Activated T-cell treated with anti-CD3 and anti-CD28 coated beads, Interleukin-2, amount 50 U/mL, for 48 hours (primary cell): ENCODE measurements at places on chromosomes 1 and 21.
A peak's percentile ranks its signal among the peaks of the same experiment; 100 is the strongest.

GRCh38 chr1:54559111-54559548 is 11.1 kb downstream of the ACOT11 start:
- DNase-seq = no peak

DNA sequence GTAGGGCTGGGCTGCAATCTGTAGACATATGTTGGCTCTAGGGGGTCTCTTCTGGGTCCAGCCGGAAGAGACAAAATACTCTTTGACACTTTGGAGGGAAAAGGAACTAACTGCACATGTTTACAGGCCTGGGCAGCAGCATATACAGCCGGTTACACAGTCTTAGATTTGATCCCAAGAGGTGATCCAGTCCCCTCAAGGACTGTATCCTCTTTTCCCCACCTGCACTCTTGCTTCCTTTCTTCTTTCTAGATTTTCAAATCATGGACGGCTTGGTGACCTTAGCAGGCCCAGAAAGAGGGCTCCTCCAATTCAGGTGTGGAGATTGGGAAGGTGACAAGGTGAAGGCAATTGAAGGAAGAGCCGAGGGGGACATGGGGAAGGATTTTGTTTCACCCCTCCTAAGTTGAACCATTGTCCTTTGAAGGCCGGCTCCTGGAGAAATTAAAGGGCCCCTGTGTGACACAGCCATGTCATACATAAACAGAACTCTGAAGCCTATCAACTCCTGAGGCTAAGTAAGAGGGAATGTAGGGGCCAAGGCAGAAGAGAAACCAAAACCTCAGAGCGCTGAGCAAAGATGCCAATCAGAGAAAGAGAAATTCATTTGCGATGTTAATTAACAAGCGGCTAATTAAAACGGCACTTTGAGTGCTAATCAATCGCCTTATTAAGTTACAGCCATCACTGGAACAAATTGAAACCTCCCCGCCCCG is 5.9 kb upstream of the BARHL2 start:
- no peak for DNase-seq

- no peak for DNase-seq
Measured at GRCh38 chr1:65247419-65248359, 61.7 kb upstream of the DNAJC6 start.

DNA sequence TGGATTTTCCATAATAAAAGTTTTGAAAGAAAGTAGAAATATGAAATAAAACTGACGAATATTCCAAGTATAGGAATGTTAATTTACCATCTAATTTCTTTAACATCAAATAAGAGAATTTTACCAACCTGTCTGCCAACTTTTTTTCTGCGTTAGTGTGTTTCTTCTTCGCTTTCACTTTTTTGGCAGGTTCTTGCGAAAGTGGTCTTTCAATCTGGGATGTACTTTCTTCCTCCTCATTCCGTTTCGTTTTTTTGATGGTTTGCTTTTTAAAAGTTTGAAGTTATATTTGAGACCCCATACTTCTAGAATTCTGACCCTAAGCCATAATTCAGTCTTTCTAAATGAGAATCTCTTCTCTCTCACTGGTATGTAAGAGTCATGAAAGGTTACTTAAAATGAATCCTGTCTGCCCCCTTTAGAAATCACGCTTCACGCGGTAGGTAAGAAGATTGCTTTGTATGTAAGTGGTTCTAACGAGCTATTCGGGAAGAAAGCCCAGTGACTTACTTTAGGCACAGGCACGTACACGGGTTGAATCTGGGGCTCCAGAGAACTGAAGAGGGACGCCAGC is 580 bp downstream of the RBM34 start:
- no peak for DNase-seq

DNA sequence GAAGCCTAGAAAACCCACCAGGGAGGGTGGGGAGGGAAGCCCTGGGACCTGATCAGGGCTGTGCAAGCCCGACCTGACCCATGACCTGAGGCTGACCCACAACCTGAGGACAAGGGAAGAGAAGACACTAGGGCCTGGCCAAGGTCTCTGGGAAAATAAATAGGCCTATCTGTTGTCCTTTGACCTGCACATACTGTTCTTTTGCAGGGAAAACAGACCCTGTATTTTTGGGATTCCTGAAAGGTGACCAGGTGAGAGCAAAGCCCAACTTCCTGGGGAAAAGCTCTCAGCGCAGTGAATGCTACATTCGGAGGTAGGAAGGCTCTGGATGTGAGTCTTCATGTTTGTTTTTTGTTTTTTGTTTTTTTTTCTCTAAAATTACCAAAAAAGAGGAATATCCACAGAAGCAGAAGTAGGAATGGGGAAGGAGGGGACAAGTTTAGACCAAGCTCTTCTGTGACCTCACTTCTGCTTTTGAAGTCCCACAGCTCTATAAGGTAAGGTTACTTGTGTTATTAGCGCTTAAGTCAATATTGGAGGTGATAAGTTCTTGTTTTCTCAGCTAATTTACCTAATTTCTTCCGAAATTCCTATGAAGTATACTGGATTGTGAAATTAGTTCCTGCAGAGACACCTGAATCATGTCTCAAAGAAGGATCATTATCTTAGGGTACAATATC is 26.2 kb upstream of the LYST start:
- DNase-seq = no peak

GRCh38 chr21:46096596-46097335 is 1.1 kb upstream of the COL6A2 start:
- peak; percentile 18 for DNase-seq

- peak; percentile 72 for DNase-seq
Measured at GRCh38 chr1:145891587-145892485, 6.2 kb upstream of the ANKRD35 start.

GRCh38 chr1:115115521-115116161 is 26.3 kb upstream of the TSPAN2 start:
- DNase-seq = no peak

DNA sequence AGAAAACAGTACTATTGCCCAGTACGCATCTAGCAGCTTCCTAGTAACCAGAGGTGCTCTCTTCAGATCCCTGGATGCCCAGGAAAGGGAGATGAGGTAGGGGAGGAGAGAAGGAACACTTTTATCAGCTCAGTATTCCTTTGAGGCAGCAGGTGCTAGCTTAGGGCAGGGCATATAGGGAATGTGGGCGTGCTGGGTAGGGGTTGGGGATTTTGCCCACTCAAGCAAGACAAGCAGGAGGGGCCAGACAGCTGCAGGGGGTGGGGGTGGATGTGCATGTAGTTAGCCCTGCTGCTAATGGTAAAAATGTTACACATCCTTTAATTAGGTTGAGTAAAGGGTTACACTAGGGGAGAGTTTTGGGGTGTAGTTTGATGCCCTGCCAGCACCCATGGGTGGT is 18.1 kb upstream of the AVPR1B start:
- DNase-seq = no peak

DNA sequence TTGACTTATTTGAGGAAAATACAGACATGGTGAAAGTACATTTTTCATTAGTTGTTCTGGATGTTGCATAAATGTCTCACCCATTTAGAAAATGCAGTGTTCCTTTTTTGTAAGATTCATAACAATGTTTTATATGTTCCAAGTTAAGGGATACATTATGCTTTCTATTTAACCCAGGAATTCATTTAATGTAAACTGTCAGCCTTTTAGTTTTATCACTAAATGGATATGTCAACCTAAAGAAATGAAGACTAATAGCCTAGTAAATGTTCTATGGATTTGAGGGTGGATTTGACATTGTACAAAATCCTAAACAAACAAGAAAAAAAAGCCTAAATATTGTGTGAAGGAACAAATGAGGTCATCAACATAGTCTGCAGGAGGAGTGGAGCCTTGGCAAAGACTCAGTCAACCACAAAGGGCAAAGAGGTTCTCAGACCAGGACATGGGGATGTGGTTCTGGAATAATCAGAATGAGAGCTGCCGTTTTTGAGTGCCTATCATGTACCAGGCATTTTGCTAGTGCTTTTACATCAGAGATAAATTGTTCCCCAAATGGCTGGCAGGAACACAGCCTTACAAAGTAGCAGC is 8.8 kb upstream of the INSL5 start:
- DNase-seq = no peak

DNA sequence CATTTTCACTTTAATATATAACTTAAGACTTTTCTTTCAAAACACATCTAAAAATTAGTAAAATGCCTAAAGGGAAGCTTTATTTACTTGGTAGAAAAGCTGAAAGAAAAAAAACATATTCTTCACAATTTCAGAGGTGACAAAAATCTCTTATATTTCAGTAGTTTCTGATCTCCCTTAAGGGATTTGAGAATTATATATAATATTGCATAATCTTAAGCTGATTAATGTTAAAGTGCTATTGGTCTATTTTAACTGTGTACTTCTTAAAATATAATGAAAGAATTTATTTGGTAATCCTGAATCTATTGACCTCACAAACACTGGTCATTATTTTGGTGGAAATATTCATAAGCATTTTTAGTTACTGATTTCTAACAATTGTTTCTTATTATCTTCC is 1.2 kb upstream of the VPS45 start:
- no peak for DNase-seq

DNA sequence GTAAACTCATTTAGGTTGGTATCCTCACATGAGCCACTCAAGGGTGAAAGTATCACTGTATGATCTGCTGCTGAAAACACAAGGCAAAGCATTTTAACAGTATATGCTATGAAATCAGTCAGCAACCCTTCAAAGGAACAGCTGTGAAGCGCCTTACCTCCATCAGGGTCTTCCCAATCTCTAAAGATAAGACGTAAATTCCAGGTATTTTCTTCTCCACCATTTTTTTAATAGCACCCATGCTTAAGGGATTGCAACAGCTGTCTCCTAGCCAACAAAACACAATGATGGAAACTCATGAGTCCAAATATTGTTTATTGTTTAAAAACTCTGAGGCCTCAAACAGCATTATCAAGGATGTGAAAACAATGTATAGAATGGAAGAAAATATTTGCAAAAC is 4.8 kb downstream of the PPT1 start:
- no peak for DNase-seq

DNA sequence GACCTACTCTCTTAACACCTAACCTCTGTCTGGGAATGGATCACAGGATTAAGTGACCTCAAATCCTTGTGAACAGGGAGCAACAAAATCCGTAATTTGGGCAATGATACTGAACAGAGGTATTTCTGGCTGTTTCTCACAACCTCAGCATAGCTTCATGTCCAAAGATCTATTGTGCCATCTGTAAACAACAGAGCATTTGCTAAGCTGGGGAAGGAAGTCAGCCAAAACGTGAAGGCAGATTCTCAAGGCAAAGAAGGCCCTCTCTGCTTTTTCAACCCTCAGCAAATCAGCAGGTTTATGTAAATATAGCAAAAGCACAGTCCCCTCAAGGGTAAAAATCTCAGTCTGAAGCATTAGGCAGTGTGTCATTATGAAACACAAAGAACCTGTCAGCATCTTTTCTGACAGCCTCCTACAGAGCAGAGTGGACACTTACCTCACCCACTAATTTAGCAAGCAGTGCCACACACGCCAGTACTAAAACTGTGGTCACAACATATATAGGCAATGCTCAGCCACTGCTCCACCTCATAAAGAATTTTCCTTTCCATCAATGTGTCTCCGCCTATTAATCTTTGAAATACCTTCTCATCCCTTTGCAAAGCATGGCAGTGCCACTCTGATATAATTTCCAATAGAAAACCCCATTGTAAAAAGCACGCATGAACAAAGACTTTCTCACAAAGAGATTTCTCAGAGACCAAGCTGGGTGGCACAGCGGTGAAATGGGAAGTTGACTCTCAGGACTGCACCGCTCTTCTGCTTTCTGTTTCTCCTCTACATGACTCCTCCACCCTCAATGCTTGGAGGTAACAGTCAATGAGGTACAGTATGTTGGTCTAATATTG is 188.0 kb downstream of the RERE start:
- no peak for DNase-seq

- DNase-seq = no peak
Measured at GRCh38 chr1:14504517-14504916, 94.0 kb upstream of the KAZN start.

DNA sequence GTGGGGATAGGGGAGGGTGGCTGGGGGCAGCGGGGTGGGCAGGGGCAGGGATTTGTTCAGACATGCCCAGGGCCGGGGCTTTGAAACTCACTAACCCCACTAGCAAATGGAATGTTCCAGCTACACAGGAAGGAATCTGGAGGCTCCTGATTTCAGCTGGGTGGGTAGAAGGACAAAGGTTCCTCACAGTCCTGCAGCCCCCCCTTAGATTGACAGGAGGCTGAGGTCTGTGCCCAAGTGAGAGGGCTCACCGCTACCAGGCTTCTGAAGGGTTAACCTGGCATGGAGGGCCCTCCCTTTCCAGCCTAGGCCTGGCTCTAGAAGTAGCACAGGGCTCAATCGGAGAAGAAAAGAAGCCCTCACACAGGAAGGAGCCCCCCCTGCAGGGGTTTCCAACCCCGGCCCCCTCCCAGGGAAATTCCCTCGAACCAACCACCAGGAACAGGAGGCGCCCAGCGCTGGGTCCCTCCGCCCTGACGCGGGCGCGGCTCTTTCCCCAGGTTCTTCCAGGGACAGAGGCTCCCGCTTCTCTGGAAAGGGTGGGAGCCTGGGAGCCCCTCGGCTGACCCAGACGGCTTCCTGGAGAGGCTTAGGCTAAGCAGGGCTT is 3.3 kb downstream of the EPHA2 start:
- no peak for DNase-seq

DNA sequence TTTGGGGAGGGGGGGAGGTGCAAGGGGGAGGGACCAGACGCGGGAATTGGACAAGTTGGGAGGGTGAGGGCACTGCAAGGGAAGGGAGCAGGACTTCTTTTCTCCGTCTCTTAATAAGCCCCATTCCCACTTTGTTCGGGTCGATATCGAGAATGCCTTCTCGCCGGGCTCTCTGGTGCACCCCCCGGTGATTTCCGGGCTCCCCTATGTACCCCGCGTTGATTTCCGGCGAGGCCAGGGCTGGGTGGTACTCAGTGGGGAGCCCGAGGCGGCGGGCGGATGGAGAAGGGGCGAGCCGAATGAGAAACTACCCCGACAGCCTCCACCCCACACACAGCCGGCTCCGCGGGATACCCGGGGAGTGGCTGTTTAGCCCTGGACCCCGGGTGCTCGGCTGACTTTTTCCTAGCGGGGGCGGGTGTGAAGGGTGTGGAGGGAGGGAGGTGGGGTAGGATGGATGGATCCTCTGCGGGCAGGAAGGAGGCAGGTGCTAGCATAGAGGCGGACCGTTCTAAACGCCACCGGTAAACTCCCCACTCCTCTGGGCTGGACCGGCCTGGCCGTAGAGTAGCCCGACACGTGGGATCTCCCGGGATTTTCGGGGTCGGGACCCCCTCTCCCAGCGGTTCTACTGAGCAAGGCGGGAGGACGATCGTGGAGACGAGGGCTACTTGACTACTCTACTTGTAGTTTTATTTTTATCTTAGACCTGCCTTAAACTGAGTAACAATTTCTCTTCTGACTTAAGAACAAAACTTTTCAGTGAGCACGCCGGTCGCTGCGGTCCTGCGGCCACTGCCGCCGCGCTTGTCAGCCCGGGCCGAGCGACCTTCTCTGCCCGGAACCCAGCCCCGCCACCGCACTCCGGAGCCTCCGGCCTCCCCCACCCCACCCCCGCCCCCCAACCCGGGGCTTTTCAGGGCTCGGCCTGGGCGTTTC is 1.0 kb downstream of the RNF220 start:
- peak; percentile 54 for DNase-seq

DNA sequence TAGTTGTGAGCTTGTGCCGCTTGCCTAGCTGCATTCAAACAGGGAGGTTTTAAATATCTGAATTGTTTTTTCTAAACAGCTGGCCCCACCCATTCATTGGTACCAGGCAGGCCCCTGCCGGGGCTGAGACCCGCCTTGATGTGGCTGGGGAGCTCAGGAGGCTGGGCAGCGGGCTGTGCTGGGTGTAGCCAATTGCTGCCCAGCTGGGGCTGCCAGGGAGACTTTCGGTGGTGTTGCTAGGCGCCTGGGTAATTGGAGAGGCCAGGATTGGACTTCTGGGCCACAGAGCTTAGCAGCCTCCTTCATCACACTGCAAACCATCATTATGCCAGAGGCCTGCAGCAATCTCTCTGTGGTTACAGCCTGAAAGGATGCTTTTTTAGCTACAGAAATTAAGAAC is 12.2 kb downstream of the RHBDL2 start:
- DNase-seq = no peak

GRCh38 chr1:153560771-153561465 is 4.7 kb downstream of the S100A2 start:
- no peak for DNase-seq
